ENCODE measurements at places on chromosomes 12 and 14.

GRCh38 chr14:93329965-93330608, 2.7 kb downstream of the BTBD7 start:
- no peak for DNase-seq

GRCh38 chr12:105175397-105175990, 60.5 kb downstream of the APPL2 start:
- DNase-seq: no peak

- no peak for DNase-seq
Observed at GRCh38 chr14:39247256-39247655, 13.5 kb downstream of the MIA2 start.

DNA sequence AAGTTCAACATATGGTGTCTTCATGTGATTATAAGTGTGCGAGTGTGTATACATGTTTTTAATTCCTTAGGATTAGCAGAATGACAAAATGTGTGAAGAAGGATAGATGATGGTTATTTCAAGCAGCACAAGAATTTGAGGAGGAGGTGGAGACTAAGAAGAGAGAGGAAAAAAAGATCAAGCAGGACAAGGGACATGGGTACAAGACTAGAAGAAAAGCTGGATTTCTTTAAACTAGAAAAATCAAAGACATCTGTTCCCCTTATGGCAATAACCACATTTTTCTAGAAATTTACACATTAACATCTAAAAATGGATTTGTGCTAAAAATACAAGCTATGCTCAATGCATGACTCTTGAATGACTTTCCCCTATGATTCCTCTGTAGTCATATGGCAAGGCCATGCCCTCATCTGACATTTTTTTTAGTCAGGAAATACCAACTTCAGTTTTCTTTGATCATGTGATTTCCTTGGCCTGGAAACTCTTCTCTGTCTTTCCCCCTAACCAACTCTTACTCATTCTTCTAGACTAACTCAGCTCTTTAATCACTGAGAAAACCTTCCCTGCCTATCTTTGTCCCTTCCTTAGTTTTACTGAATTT, 435.8 kb downstream of the NRXN3 start:
- DNase-seq: no peak

GRCh38 chr14:100303925-100304324, 2.3 kb downstream of the SLC25A29 start:
- no peak for DNase-seq

- no peak for DNase-seq
Observed at GRCh38 chr12:4956968-4957367, 47.3 kb downstream of the KCNA1 start.

GRCh38 chr14:86003998-86004397, 474.1 kb downstream of the FLRT2 start:
- no peak for DNase-seq

DNA sequence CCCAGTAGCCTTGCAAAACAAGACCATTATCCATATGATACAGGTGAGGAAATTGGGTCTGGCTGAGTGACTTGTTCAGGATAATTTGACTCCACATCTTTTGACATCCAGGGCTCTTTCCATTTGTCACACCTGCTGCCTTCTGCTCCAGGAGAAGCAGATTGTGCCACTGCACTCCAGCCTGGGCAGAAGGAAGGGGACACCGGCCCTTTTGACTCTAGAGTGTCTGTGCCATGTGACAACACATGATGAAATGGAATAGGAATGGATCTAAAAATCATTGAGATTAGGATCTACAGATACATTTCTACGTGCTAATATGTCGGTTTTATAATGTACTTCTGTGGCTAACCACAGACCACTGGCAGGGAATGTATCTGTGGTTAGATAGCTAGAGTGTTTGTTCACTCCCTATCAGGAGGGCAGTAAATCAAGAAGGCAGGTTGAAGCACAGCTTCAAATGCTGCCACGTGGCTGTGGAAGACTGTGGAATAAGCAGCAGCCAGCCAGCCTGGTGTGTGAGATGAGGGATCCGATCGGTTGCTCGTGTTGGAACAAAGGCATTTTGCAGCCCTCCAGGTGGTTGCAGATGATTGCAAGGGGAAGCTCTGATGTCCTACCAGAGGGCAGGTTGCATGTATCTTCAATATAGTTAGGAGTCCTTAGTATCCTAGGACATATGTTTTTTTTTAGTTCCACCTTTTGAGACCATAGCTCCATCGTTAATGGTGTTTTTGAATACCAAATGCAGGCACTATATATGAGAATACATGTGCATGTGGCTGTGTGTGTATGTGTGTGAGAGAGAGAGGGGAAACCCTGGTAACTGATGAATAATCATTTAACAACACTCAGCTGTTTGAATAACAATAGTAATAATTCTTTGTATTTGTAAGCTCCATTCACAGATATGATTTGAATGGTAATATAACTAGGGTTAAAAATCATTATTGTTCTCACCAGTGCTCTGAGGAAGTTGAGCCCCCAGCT, 28.6 kb downstream of the EML1 start:
- no peak for DNase-seq

DNA sequence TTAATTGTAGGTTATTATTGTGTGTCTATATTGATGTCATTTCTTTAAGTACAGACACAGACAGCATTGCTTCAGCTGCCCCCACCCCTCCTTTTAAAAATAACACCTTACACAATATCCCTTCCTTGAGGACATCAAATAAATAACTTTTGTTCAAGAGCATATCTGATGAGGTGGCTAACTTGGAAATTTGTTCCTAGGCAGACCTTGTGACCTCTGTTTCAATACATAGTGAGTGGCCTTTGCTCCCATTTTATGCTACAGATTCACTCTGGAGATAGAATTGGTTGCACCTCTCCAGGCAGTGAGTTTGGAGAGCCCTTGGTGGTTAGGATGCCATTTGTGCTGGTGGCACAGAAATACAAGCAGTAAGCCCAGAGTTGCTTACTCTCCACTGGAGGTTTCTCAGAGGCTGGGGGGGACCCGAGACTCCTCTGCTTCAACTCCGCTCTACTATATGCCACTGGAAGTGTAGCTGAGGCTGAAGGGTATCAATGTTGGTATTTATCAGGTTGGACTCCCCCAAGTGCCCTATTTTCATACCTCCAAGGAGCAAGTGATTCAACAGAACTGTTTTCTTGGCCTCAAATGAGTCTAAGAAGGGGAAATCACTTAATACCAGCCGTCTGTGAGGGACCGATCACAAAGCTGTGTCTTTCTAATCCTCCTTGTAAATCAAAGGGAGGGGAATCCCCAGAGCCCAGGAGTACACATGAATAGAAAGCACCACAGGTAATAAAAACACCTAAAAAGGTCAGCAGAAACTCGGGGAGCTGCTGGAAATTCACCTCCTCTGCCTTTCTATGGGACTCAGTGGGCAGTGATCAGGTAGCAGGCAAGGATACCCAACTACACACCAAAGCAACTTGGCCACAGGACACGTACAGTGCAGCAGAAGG, 463.1 kb downstream of the RAD51B start:
- peak; percentile 56 for DNase-seq

DNA sequence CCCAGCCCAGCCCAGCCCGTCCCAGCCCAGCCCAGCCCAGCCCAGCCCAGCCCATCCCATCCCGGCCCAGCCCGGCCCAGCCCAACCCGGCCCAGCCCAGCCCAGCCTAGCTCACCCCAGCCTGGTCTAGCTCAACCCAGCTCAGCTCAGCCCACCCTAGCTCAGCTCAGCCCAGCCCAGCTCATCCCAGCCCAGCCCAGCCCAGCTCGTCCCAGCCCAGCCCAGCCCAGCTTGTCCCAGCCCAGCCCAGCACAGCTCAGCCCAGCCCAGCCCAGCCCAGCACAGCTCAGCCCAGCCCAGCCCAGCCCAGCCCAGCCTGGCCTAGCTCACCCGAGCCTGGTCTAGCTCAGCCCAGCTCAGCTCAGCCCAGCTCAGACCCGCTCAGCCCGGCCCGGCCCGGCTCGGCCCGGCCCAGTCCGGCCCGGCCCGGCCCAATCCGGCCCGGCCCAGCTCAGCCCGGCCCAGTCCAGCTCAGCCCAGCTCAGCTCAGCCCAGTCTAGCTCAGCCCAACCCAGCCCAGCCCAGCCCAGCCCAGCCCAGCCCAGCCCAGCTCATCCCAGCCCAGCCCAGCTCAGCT, 184.7 kb downstream of the TMEM121 start:
- DNase-seq: no peak

- no peak for DNase-seq
Observed at GRCh38 chr12:118326991-118327390, 45.7 kb downstream of the TAOK3 start.

- DNase-seq: no peak
Observed at GRCh38 chr12:116982791-116983411, 72.2 kb downstream of the FBXW8 start.

- DNase-seq: no peak
Observed at GRCh38 chr14:49447540-49448107, 138.6 kb downstream of the RPS29 start.

- DNase-seq: no peak
Observed at GRCh38 chr14:89563471-89563870, 146.4 kb upstream of the FOXN3 start.

GRCh38 chr12:6374786-6375160, 590 bp downstream of the SCNN1A start:
- DNase-seq: no peak

- no peak for DNase-seq
Observed at GRCh38 chr12:106917503-106917902, 38.2 kb upstream of the TMEM263 start.

DNA sequence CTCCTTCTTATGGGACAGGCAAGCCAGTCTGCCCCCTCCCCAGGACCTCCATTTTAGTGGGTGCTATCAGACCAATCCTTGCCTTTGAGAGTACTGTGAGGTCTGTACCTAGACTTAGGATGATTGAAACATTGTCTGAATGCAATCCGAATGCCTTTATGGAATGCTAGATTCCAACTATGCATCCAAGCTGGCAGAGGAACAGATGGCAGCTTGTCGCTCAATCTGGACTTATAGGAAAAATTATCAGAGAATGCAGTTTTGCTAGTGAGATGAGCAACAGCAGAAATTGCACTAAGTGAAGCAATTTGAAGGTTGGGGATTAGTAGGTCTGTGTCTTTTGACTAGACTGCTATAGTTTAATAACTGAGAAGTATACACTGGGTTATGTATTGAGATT, 109.1 kb downstream of the DYRK2 start:
- DNase-seq: no peak

GRCh38 chr14:87601036-87601435, 391.9 kb downstream of the GALC start:
- no peak for DNase-seq

- DNase-seq: no peak
Observed at GRCh38 chr12:2553388-2554126, 241.2 kb upstream of the FKBP4 start.

- DNase-seq: no peak
Observed at GRCh38 chr12:57461276-57461916, 1.8 kb downstream of the GLI1 start.

DNA sequence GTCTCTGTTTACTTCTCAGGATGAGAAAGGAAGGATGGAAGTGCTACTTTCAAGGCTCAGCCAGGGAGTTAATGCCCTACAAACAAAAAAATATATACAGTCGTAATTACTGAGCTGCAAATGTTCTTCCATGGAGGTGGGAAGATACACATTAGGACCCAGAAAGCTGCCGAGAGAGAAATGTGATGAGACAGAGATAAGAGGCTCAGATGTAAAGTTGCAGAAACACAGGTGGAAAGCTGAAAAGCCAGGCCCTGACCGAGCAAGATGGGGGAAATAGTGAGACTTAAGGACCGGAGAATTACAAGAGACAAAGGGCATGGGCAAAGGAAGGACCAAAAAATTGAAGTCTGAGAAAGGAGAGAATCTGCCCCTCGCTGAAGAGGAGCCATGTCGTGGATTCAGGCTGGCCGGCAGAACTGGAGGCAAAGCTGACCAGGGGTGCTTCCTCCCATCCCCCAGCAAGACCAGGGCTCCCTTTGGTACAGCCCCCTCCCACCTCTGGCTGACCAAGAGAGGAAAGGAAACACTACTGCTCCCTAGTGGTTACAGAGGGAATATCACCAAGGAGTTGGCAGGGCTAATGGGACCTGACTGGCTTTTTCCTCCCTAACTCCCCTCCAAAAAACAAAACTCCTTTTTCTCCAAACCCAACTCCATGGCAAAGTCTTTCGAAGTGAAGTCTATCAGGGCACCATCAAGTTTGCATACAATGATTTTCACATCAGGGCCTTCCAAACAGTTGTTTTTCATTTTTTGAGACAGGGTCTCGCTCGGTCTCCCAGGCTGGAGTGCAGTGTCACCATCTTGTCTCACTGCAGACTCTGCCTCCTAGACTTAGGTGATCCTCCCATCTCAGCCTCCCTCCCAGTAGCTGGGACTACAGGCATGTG, 12.1 kb downstream of the ZFHX2 start:
- DNase-seq: peak; percentile 39

DNA sequence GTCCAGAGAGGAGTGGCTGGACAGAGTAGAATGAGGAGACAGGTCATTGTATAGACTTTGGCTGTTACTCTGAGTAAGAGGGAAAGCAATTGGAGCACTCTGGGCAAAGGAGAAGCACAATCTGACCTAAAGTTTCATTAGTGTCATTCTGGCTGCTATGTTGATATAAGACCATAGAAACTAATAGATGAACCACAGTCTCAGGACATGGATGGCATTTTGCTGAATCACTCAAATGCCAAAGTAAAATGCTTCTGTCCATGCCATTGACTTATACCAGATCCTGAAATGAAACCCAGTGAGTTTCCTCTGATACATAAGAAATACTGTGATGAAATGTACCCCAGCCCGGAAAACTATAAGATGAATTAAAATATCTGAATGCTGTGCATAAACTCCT, 65.8 kb upstream of the COCH start:
- DNase-seq: no peak

DNA sequence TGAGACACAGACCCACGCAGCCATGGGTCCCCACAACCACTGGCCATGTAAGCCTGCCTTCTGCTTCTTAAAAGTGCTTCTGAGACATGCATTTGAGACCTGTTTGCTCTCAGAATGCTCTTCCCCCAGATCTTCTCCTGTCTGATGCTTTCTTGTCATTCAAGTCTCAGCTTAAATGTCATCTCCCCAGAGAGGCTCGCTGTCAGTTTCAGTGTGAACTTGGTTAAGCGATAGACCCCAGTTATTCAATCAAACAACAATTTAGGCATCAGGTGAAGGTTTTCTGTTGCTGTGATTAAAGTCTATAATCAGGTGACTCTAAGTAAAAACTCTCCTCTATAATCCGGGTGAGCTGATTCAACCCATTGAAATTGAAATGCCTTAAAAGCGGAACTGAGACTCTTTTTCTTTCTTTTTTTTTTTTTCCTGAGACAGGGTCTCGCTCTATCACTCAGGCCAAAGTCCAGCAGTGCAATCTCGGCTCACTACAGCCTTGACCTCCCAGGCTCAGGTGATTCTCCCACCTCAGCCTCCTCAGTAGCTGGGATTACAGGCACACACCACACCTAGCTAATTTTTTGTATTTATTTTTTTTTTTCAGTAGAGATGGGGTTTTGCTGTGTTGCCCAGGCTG, 123.4 kb downstream of the KSR2 start:
- DNase-seq: no peak

DNA sequence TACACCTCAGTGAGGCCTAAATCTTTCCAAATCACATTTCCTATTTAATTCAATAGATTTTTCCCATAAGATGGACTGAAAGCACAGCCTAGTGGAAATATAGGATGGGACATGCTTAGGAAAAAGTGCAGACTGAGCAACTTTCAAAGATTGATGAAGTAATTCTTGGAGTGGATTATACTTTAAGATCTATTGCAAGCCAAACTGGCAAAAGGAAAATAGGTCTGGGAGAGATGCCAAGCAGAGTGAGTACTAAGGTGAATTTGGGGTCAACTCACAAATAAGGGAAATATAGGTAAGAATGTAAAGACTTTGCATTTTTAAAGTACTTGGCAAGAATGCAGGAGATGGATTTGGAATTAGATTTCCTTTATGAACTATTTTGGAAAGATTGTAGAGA, 170.2 kb upstream of the FOXG1 start:
- DNase-seq: no peak

- DNase-seq: no peak
Observed at GRCh38 chr12:95634622-95635621, 83.6 kb upstream of the USP44 start.
